ENCODE measurements at places on chromosomes 16 and 17.

- DNase-seq: no peak
These were observed 10.5 kb upstream of the FASN start for GRCh38 chr17:82108496-82108945.

- no peak for DNase-seq
These were observed 50.1 kb downstream of the GTF3C1 start for GRCh38 chr16:27499659-27500055.

- DNase-seq: no peak
These were observed 283.1 kb upstream of the TNRC6C start for GRCh38 chr17:77675411-77675810.

DNA sequence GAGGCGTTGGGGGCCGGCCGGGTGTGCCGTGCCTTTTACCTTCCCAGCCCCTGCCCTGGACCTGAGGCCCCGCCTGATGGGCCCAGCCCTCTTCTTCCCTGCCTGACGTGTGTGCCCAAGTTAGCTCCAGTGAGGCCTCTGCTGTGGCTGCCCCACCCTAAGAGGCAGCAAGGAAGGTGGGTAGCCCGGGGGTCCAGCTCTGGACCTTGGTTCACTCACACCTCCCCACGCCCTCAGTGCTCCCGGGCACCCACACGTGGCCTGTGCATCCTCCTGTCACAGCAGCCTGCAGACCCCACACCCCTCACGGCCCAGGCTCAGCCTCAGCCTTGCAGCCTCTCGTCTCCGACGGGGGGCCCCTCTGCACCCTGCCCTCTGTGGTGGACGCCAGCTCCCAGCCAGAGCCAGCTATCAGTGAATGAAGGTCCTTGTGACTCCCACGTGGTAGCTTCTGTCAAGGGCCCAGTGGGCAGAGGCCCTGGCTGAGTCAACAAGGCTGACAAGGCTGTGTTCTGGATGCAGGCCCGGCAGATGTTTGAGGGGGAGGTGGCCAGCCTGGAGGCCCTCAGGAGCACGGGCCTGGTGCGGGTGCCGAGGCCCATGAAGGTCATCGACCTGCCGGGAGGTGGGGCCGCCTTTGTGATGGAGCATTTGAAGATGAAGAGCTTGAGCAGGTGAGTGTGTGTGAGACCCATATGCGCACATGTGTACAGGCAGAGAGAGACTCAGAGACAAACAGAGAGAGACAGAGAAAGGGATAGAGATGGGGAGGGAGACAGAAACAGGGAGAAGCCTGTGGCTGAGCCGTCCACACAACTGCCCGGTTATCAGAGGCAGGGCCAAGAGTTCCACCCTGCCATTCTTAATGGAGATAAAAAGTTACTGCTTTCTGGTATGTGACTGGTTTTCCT lies 2.8 kb downstream of the FN3K start:
- no peak for DNase-seq

- no peak for DNase-seq
These were observed 187.8 kb downstream of the RAB11FIP4 start for GRCh38 chr17:31579265-31579664.

DNA sequence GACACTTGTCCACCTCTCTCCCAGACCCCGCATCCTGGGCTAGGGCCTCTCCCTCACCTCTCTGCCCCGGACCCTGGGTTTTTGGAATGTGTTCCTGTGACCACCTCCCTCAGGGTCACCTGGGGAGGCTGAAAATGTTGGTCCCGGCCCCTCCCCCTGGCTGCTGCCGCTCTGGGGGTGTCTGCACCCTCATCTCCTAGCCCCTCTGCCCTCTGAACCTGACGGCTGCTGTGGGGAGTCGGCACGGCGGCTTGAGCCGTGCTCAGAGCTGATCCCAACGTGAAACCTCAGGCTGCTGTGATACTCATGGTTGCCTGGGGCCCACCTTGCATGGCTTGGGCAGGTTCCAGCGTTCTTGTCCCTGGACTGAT lies 42.8 kb downstream of the ADCY7 start:
- no peak for DNase-seq
